ENCODE measurements at places on chromosomes 2 and 18.
A peak's percentile ranks its signal among the peaks of the same experiment; 100 is the strongest.

- no peak for DNase-seq
Observed at GRCh38 chr2:170229125-170229524, 51.2 kb downstream of the MYO3B start.

DNA sequence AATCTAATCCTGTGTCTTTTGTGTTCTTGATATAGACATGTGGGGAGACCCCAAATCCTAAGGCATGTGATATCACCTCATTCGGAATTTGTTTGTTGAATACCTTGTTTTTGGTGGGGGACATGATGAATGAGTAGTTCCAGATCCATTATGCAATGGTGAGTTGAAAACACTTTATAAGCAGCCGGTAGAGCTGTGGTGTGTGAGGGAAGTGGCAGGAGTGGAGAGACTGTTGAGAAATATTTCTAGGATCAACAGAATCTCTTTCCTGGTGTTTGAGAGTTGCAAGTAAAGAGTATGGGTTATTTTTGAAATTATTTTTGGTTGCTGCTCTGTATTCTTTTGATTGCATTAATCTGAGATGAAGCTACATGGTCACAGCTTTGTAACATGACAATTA lies 34.4 kb downstream of the LHCGR start:
- no peak for DNase-seq

DNA sequence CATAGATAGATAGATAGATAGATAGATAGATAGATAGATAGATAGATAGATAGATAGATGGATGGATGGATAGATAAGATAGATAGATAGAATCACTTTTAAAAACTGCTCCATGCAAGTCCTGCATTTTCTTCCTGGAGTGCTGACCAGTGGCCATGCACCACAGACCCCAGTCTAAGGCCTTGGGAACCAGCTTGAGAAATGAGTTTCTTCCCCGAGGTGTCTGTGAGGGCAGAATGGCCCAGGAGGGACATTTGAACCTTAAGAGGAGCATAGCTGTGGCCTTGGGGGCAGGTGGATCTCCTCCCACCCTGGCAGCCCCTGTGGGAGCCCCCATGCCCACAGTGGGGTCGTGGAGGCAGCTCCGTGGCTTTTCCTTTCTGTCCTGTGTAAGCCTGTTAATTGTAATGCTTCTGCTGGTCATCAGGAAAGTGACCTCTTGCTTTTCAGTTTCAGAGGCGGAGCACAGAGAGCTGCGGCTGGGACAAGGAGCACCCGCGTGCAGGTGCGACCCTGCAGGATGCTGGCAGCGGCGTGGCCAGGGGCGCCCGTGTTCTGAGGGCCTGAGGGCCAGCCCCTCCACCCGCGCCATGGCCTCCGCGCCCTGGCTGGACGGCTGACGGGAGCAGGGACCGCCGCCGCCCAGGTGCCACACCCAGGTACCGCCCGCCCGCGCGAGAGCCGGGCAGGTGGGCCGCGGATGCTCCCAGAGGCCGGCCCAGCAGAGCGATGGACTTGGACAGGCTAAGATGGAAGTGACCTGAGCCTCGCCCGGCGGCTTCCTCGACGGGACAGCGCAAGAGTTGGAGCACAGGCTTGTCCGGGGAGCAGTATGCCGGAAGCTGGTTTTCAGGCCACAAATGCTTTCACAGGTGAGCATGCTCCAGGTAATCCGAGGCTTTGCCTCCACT lies 168.6 kb downstream of the LDLRAD4 start:
- DNase-seq, result no peak

DNA sequence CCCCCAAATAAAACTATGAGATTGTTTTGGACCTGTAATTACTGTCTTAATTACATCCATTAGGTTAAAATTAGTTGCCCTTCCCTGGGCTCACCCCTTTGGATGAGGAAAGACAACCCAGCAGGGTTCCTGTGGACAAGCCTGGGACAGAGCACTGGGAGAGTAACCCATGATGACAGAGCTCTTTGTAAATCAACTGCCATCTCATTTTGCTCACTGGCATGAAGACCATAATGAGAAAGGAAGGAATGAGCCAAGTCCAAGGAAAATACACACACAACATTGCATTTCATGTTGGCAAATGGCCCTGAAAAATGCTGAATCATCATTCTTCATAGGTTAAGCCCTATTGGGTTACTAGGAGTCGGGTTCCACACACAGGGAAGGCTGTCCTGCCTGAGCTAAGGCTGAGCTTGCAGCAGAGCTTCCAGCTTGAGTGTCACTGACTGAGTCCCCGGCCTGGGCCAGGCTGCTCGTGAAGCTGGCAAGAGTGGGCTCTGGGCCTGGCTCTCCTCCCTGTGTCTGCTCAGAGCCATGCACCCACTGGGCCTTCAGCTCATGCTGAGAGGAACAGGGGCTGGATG lies 94.1 kb upstream of the ACAA2 start:
- no peak for DNase-seq

DNA sequence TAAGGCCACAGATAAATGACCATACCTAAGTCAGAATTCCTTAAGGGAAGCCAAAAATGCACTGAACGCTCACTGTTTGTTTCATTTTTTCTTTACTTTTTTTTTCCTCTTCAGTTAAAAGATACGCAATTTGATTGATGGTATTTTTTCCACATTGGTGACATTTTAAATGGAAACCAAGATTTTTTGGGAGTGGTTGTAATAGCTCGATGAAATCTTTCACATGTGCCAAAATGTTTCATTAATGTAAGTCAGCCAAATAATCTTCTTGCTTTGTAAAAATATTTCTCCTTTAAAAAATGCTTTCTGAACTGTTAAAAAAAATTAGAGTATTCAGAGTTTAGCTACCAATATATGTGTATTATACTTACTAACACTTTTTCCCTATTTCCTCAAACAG lies 339.8 kb downstream of the ZEB2 start:
- DNase-seq, result no peak

- no peak for DNase-seq
Observed at GRCh38 chr2:168469281-168469988, 13.4 kb downstream of the CERS6 start.

GRCh38 chr2:176154576-176155252 lies 2.4 kb upstream of the HOXD3 start:
- DNase-seq, result no peak

DNA sequence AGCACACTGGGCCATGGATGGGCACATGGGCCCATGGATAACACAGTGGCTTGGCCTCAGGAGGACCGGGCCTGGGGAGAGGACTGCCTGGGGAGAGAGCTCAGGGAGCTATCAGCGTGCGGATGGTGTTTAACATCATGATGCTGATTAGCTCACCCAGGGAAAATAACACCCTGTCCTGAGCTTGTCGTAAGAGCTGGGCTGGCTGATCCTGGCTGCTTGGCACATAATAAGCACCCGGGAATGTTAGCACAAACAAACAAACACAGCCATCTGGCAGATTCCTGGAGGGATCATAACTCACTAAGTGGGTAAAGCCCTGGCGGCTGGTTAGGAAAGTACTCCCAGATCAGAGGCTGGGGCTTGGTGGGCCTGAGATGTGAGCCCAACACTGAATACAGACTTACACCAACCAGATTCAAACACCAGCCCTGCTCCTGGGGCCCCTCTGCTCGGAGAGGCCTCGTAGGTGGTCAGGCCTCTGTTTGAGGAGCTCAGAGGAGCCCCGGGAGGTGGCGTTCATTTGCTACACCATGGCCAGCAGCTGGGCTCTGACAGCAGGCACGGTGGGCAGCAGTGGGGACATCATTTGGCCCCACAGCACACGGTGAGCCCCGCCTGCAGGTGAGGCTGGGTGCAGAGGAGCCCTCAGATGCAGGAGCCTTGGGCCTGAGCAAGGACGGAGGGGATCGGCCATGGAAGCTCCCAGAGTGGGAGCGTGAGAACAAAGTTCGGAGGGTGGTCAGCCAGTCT lies 193.4 kb upstream of the HDAC4 start:
- DNase-seq, result no peak

GRCh38 chr18:398935-399630 lies 101.4 kb downstream of the COLEC12 start:
- no peak for DNase-seq

GRCh38 chr18:36041146-36041545 lies 26.2 kb downstream of the RPRD1A start:
- no peak for DNase-seq

- DNase-seq, result peak; percentile 95
Observed at GRCh38 chr2:241965931-241966412, 96.4 kb downstream of the RTP5 start.

- no peak for DNase-seq
Observed at GRCh38 chr2:123993728-123994323, 31.3 kb upstream of the CNTNAP5 start.

GRCh38 chr2:27773959-27774358 lies 2.4 kb downstream of the MRPL33 start:
- no peak for DNase-seq

DNA sequence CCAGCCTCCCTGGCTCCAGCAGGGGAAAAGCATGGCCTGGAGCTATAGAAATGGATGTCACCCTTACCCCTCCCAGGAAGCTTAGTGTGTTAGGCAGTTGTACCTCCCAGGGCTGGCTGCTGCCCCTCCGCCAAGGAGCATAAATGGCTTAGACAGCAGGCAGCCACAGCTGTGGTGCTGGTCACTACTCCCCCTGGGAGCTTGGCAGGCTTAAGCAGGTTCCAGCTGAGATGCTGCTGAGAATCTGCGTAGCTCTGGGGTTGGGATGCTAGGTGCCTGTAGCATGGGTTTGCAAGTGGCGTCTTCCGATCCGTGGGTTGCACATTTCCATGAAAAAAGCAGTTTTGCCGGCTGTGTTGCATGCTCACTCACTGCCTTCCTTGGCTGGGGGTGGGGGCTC lies 369.7 kb downstream of the CTNNA2 start:
- no peak for DNase-seq

DNA sequence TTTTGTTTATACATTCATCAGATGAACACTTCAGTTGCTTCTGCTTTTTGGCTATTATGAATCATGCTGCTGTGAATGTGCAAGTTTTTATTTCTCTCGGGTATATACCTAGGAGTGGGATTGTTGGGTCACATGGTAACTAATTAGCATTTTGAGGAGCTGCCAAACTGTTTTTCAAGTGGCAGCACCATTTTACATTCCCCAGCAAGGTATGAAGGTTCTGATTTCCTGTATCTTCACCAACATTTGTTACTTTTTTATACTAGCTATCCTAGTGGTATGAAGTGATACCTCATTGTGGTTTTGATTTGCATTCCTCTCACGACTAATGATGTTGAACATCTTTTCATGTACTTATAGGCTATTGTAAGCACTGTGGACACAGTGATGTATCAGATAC lies 53.9 kb downstream of the DYNC1I2 start:
- no peak for DNase-seq

- DNase-seq, result no peak
Observed at GRCh38 chr18:36120297-36120696, 8.8 kb downstream of the SLC39A6 start.

DNA sequence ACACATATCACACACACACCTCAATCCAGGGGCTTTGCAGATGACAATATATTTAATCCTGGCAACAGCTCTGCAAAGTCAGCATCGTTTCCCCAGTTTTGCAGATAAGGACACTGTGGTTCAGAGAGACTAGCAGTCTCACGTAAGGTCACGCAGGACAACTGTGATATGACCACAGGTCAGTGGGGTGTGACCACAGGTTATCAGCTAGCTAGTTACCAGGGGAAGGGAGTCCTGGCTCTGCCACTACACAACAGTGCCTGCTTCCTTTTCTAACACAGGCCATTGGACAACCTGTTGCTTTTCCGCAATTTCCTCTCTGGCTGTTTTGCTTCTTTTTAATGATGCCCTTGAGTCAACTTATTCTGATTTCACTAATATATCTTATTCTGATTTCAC lies 33.3 kb downstream of the RBMS1 start:
- DNase-seq, result no peak

GRCh38 chr2:147679955-147680531 lies 164.8 kb upstream of the ACVR2A start:
- no peak for DNase-seq

DNA sequence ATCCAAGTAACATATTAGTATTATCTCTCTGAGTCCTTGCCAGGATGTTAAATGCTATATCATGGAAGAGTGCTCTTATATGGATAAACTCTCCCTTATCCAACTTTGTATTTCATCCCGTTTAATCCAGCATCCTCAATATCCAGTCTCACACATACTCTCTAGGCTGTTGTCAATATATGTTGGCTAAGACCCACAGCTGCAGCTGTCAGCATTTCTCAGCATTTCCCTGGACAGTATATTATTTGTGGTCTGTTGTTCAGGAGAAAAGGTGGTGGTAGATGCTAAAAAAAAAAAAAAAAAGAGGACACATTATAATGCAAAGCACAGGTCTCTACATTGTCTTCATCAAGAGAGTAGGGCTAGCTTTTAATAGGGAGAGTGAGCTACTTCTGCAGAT lies 1368.0 kb upstream of the ZEB2 start:
- no peak for DNase-seq

GRCh38 chr2:8578335-8579244 lies 103.3 kb upstream of the ID2 start:
- no peak for DNase-seq

- no peak for DNase-seq
Observed at GRCh38 chr2:30752811-30753210, 54.4 kb downstream of the CAPN13 start.

DNA sequence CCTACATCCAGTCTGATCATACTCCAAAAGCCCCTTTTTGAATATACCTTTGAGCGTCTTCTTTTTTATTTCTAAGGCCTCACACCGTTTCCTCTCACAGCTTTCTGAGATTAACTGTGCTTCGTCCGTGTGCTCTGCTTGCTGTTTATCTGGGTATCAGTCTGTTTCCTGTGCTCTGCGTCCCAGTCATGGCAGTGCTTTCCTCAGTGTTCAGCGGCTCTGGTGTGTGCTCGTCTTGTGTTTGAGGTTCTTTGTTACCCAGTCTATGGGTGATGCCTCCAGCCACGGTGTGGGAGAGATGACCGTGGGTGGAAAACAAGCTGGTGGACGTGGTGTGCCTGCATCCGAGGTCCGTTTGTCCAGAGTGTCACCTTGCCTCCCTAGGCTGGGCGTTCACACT lies 33.6 kb upstream of the BIN1 start:
- DNase-seq, result no peak

DNA sequence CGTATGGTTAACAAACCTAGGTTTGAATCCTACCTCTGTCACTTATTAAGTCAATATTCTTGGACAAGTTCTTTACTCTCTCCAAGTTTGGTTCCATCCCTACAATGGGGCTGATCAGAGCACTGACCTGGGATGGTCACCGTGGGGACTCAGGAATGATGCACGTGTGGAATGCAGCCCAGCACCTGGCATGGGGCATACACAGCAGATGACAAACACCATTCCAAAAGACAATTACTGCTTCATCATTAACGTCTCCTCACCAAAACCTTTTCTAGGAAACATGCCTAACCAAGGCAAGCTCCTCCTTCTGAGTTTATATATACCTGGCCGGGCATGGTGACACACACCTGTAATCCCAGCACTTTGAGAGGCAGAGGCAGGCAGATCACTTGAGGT lies 532.9 kb upstream of the ID2 start:
- DNase-seq, result no peak

DNA sequence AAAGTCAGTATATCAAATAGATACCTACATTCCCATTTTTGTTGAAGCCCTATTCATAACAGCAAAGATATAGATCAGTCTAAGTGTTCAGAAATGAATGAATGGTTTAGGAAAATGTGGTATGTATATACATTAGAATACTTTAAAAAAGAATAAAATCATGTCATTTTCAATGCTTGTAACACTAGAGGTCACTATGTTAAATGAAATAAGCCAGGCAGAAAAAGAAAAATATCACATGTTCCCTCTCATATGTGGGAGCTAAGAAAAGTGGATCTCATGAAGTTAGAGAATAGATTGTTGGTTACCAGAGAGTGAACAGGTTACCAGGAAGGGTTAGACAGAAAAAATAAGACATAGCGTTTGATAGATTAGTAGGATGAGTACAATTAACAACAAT lies 1111.0 kb upstream of the SLC39A10 start:
- no peak for DNase-seq
